ENCODE measurements at places on chromosomes 1 and 21.

GRCh38 chr1:237817277-237817676 lies 73.4 kb downstream of the ZP4 start:
- no peak for DNase-seq

DNA sequence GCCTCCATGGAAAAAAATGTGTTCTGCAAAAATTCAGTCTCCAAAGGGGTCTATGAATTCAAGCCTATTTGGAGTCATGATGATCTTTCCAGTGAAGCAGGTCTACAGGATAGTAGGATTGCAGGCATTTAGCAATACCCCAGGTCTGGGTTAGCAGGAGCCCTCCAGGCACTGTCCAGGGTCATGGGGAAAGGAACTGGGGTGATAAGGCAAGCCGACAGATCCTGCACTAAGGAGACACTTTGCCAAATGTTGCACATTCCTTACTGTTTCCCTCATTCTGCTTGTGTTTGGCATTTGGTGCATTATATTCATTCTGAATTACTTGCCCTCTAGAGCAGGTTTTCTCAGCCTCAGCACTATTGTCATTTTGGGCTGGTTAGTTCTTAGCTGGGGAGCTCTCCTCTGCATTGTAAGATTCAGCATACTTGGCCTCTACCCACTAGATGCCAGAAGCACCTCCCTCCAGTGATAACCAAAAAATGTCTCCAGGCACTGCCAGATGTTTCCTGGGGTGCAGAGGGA lies 333.3 kb upstream of the PLXNA2 start:
- DNase-seq: no peak

GRCh38 chr21:44005593-44005992 lies 6.5 kb upstream of the TRAPPC10 start:
- DNase-seq: no peak

DNA sequence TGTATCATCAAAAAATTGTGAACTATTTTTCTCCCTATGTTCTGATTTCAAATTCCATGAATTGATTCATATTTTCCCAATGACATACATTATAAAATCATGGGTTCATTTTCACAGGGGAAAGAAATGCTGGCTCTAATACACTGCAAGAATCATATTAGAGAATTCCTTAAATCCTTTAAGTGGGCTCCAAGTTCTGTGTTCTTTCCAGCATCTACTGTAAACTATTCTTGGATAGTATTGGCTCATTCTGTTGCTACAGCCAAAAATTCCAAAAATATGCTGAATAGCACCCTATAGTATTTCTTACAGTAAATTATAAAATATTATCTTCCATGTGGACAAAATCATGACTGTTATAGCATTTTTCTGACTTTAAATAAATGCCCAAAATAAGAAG lies 19.0 kb upstream of the C1orf105 start:
- DNase-seq: no peak

DNA sequence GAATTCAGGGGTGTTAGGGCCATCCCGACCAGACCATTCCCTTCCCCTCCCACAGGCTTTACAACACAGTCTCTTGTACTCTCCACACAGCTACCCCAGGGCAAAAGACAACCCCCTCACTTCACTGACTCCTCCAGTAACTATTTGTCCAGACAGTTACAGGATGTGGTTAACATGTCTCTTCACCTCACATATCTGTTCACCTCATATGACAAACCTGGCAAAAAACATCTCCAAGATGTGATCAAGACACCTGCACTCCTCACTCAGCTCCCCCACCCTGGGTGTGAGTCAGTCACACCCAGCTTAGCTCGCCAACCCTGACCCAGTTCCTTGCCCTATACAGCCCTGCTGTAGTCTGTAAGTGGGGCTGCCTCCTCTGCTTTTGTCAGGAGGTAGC lies 490.5 kb upstream of the CHRM3 start:
- DNase-seq: no peak

GRCh38 chr1:160625725-160626498 lies 20.9 kb downstream of the SLAMF1 start:
- DNase-seq: peak; percentile 42

DNA sequence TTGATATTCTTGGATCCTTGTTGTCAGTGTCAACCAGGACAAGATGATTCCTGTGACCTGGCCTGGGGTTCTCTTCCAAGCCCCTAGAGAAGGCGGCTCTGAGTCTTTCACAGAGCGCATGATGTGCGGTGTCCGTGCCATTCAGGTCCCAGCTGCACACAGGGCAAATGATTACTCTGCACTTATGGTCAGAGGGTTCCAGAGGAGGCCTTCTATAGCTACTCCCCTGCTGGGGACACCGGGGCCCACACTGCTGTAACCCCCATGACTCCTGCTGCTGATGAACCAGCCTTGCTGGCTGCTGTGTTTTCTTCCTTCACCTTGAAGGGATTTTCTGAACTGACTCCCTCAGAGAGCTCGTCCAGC lies 1.5 kb downstream of the PTGFRN start:
- no peak for DNase-seq

DNA sequence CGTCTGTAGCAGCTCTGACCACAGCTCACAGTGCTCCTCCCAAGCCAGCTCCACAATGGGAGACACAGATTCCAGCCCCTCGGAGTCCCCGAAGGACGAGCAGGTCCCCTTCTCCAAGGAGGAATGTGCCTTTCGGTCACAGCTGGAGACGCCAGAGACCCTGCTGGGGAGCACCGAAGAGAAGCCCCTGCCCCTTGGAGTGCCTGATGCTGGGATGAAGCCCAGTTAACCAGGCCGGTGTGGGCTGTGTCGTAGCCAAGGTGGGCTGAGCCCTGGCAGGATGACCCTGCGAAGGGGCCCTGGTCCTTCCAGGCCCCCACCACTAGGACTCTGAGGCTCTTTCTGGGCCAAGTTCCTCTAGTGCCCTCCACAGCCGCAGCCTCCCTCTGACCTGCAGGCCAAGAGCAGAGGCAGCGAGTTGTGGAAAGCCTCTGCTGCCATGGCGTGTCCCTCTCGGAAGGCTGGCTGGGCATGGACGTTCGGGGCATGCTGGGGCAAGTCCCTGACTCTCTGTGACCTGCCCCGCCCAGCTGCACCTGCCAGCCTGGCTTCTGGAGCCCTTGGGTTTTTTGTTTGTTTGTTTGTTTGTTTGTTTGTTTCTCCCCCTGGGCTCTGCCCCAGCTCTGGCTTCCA lies 22.9 kb upstream of the VPS13D start:
- no peak for DNase-seq

GRCh38 chr1:162248854-162249535 lies 127.7 kb downstream of the SPATA46 start:
- DNase-seq: no peak

GRCh38 chr1:202014060-202014459 lies 3.7 kb downstream of the ELF3 start:
- DNase-seq: no peak

GRCh38 chr1:203124546-203125317 lies 2.8 kb upstream of the ADORA1 start:
- DNase-seq: no peak

- DNase-seq: no peak
Measured at GRCh38 chr21:41322496-41323382, 6.1 kb downstream of the FAM3B start.

DNA sequence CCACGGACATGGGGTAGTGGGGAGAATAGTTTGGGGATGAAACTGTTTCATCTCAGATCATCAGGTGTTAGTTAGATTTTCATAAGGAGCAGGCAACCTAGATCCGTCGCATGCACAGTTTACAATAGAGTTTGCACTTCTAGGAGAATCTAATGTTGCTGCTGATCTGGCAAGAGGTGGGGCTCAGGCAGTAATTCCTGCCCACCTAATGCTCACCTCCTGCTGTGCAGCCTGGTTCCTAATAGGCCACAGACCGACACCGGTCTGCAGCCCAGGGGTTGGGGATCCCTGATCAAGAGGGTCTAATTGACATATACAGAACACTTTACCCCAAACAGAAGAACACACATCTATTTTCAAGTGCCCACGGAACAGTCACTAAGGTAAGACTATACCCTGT lies 275.1 kb downstream of the PTPRU start:
- DNase-seq: no peak

- DNase-seq: no peak
Measured at GRCh38 chr1:87179851-87180519, 148.7 kb upstream of the LMO4 start.

DNA sequence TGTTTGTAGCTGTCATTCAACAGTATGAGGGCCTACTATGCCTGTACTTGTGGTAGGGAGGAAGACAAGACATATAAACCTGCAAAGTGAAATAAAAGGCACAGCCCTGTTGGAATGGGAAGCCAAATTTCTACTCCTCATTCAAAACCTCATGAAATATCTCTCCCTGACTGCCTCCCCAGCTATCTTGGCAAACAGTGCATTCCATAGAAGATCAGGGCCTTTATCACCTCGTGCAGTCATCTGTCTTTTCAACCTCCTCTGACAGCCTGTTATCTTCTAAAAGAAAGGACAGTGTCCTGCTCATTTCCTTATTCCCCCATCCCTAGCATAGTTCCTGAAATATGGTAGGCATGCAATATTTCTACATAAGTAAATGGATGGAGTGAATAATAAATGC lies 71.0 kb downstream of the SH3GLB1 start:
- no peak for DNase-seq

DNA sequence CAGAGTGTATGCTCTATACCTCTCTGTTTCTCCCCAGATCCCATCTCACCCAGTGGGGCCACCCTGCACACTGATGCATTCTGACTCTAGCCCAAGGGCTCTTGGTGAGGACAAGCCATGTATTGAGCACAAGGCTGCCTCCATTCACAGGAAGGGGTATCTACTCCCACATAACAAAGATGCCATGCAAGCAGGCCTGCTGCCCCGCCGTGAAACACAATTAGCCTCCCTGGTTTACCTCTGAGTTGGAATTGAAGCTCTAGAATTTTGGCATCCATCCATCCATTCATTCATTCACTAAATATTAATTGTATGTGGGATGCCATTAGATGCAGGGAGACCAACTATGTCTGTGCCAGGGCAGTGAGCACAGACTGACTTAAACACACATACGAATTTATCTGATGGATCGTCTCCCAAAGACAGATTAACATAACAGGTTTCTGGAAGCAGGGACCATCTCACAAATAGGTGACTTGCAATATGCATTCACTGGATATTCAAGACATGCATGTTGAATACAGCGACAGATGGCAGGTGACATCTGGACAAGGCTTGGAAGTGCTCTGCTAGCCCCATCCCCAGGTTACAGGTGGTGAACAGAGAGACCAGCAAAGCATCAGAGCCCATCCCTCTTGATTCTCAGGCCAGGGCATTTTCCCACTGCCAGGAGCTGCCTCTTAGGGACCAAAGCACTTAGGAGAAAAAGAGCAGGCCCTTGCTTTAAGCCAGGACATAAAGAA lies 34.3 kb downstream of the TRABD2B start:
- DNase-seq: no peak

DNA sequence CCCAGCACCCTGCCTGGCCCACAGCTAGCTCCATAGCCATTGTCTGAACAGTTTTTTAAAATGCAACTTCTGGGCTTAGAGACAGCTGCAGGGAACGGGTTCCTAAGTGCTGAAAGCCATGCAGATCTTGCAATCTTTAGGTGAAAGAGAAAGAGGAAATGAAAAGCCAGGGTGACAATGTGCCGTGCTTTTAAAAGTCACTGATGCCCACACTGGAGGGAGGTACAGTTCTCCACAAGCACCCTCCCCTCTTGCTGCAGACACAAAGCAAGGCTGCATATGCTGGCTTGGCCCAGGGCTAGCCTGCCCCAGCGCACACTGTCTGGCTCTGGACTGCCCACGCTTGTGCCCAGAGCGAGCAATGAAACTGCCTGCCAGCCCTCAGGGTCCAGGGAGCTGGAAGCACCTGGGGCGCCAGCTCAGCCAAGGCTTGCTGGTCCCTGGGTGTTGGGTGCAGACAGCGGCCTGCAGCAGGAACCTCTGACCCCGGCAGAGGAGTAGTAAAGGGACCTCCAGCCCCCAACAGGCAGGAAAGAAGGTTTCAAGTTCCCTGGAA lies 70.4 kb downstream of the AJAP1 start:
- DNase-seq: no peak

- DNase-seq: peak; percentile 90
Measured at GRCh38 chr1:111346089-111346885, 55.6 kb downstream of the CHIA start.

GRCh38 chr1:109243221-109243620 lies 6.1 kb upstream of the CELSR2 start:
- DNase-seq: no peak

DNA sequence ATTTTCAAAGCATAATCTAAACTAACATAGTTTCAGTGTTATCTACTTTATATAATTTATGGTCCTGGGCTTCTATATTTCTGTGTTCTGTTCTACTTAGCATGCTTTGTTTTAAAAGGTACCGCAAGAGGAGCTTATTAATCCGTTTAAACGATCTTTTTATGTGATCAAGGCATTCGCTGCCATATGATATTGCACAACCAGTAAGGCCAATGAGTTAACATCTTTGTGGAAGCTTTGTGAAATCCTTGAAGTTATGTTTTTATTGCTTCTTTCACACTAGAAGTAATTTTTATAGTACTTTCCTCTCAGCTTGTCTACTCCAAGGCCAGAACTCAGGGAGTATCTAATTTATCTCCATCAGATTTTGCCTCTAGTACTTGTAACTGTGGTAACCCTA lies 8.9 kb downstream of the LRRC8C start:
- no peak for DNase-seq

DNA sequence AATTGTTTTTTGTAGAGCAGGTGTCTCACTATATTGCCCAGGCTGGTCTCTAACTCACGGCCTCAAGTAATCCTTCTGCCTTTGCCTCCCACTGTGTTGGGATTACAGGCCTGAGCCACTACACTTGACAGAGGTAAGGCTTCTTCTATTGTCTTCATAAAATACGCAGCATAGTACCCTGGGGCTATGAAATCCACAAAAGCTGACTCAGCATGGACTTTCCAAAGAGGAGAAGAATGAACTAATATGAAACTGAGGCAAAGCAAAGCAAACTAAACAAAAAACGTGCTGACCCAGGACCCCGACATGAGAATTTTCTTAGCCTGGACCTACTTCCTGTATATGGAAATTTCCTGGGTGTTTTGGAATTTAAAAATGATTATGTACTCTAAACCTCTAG lies 18.5 kb upstream of the ATP13A2 start:
- no peak for DNase-seq

- no peak for DNase-seq
Measured at GRCh38 chr1:12204140-12204539, 25.7 kb upstream of the VPS13D start.

GRCh38 chr1:30773722-30774358 lies 16.3 kb upstream of the LAPTM5 start:
- no peak for DNase-seq

DNA sequence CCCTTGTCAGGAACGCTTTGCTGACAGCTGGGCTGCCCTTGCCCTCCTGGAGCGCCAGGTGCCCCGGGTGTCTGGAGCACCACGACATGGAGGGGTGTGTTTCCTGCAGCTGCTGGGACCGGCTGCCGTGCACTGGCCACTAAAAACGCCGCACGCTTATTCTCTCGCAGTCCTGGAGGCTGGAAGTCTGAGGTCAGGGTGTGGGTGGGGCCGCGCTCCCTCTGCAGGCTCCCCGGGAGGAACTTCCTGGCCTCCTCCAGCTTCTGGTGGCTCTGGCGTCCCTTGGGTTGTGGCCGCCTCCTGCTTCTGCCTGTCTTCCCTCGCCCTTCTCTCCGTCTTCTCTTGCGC lies 28.0 kb upstream of the PLCH2 start:
- no peak for DNase-seq
